ENCODE measurements at places on chromosomes 2 and 18. TPM values are rescaled to one million over a fixed set of nuclear protein-coding genes. Genes with fewer than 3 reads are reported as not detected.

NCKAP1 gene
- 76.4 TPM for total RNA-seq

RTP5 gene
- total RNA-seq = not detected

UGT1A10 gene
- total RNA-seq = 0.41 TPM

TEKT4 gene
- not detected for total RNA-seq

CCDC85A gene
- 0.45 TPM for total RNA-seq

All from fibroblast of the aortic adventitia (primary cell).